ENCODE measurements at places on chromosomes 6 and 20.

GRCh38 chr6:73728548-73729205, 32.7 kb downstream of the CD109 start:
- peak; percentile 38 for DNase-seq

GRCh38 chr6:118134736-118135135, 227.7 kb downstream of the SLC35F1 start:
- no peak for DNase-seq

GRCh38 chr20:50273601-50274491, 83.2 kb downstream of the CEBPB start:
- DNase-seq, result no peak

- DNase-seq, result peak; percentile 18
Observed at GRCh38 chr20:33862709-33863403, 51.7 kb downstream of the CHMP4B start.

GRCh38 chr6:139926711-139927110, 552.3 kb upstream of the CITED2 start:
- DNase-seq, result no peak
